Tibial nerve (tissue), 4 donors: ENCODE measurements at places on chromosomes 3 and 15. TPM values are rescaled to one million over a fixed set of nuclear protein-coding genes. Genes with fewer than 3 reads are reported as not detected.

Gene STRA6
- total RNA-seq = 0.39 TPM

Gene PFN2
- 28.2 TPM for total RNA-seq

Gene CCR9
- not detected for total RNA-seq

Gene IQCF5
- total RNA-seq = not detected

Gene PPP2R3A
- total RNA-seq = 13.8 TPM

Gene RTP1
- not detected for total RNA-seq

Gene RPL15
- 1,457 TPM for total RNA-seq

Gene CPNE9
- not detected for total RNA-seq

Gene LMAN1L
- not detected for total RNA-seq

Gene BAHD1
- total RNA-seq = 12.7 TPM

Gene SPRED1
- total RNA-seq = 29.1 TPM

Gene RAB7A
- total RNA-seq = 110 TPM

Gene GPR62
- not detected for total RNA-seq

Gene SGO1
- not detected for total RNA-seq

Gene MED12L
- total RNA-seq = 1.9 TPM

Gene CLDN16
- not detected for total RNA-seq

Gene DOCK3
- total RNA-seq = 5.9 TPM

Gene DUOXA1
- total RNA-seq = 7.5 TPM

Gene GNAT1
- not detected for total RNA-seq

Gene ENTPD3
- 0.42 TPM for total RNA-seq

Gene MINAR1
- 0.21 TPM for total RNA-seq

Gene PROK2
- total RNA-seq = not detected

Gene XCR1
- total RNA-seq = not detected
